Osteocyte (in vitro differentiated cells): ENCODE measurements at places on chromosomes 2 and 18. TPM values are rescaled to one million over a fixed set of nuclear protein-coding genes. Genes with fewer than 3 reads are reported as not detected.

DNA sequence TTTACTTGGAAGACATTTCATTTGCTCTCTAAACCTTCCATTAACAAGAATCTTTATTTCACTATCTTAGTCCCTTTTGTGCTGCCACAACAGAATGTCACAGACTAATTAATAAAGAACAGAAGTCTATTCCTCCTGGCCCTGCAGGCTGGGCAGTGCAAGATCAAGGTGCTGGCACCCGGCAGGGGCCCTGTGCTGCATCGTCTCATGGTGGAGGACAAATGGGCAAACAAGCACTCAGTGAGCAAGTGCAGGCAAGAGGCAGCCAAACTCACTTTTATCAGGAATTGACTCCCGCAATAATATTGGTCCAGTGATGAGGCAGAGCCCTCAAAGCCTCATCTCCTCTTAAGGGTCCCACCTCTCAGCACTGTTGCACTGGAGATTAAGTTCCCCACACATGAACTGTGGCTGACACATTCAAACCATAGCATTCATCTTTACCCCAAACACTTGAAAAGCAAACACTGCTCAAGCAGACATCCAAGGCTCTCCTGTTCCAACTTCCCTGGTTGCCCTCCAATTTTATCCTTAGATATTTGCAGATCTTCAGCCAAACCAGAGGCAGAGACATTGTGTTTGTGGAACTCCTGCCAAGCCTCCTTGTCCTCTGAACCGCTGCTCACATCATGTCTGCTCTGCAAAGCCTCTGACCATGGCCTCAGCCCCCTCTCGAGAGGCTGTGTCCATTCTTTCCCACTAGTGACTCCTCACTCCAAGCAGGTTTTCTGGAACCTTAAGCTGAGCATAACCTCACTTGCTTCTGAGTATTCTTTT, 404.4 kb upstream of the SOX11 start:
- DNase-seq, result no peak

- no peak for DNase-seq
These were observed 68.7 kb downstream of the TMEM247 start for GRCh38 chr2:46548103-46548486.

DNA sequence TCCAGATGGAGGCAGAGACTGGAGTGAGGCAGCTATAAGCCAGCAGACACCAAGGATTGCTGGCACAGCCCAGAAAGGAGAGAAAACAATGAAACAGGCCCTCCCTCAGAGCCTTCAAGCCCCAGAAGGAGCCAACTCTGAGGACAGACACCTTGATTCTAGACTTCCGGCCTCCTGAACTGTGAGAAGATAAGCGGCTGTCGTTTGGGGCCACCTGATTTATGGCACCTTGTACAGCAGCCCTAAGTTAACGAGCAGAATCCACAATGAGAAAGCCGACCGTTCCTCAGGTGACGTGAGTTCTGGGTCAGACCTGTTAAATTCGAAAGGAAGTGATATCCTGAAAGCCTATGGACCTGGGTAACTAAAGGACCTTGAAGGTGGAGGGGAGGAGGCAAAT, 7.3 kb upstream of the CNDP2 start:
- peak; percentile 40 for DNase-seq

- DNase-seq, result no peak
These were observed 69.2 kb downstream of the MARCHF4 start for GRCh38 chr2:216302981-216303676.

GRCh38 chr18:35117951-35118411, 76.8 kb downstream of the MAPRE2 start:
- DNase-seq, result no peak

The OSBPL6 gene
- 3.7 and 3.9 TPM in 2 replicates for total RNA-seq

- peak; percentile 27 for DNase-seq
These were observed 218.4 kb upstream of the REV1 start for GRCh38 chr2:99708231-99708630.

DNA sequence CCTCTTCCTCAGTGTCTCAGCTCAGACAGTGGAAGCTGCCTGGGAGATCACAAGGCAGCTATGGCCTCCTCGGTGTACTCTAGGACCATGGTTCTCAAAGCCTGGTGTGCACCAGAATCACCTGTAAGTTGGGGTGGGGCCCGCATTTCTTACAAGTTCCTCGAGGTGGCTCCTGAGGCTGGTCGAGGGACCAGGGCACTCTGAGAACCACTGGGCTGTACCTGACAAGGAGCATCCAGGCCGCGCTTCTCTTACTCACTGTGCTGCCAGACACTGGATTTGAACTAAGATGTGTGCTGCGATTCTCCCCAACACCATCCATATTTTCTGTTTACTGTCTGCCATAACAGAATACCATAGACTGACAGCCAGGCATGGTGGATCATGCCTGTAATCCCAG, 59.5 kb downstream of the DIPK1C start:
- no peak for DNase-seq

GRCh38 chr18:45060102-45060501, 379.4 kb downstream of the SETBP1 start:
- DNase-seq, result no peak

The ADGRF3 gene
- total RNA-seq, result 0.24 and 0.56 TPM in 2 replicates

- no peak for DNase-seq
These were observed 19.6 kb downstream of the EHBP1 start for GRCh38 chr2:62724886-62725711.

DNA sequence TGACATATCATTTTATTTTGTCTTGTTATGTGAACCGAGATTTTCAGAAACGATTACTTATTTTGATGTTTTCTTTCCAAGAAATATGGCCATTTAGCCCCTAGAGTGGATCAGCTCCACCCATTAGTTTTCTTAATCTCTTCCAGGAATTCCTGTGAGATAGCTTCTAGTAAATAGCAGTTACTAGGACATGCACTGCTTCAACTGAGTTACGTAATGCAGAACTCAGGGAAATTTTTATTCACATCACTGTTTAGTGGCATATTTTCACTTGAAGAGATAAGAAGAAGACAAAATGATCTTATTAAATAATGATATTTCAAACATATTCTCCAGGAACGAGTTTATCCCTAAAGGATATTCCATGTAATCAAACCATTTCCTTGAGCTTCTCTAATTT, 573.5 kb upstream of the CNTNAP5 start:
- no peak for DNase-seq

The PRKAG3 gene
- not detected in 2 replicates for total RNA-seq

The CASP10 gene
- total RNA-seq, result 0.35 TPM in 1 of 2 replicates, not detected in the other

DNA sequence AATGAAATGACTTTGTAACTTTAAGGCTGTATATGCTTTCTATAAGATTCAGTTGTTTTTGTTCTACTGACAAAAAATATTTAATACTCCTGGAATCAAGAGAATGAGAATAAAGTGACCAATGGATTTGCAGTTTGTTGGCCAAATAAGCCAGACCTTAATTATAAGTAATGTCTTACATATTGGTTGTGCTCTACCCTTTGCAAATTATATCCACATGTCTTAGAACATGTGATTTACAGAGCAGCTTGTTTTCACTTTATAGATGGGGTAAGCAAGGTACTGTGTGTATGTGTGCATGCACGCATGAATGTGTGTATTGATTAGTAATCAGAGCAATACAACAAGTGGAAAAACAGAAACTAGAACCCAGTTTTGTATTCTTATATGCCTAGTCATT, 59.1 kb downstream of the RMDN2 start:
- no peak for DNase-seq

- DNase-seq, result peak; percentile 40
These were observed 91.0 kb downstream of the TMEM17 start for GRCh38 chr2:62415019-62415431.

- peak; percentile 94 for DNase-seq
These were observed 5.6 kb upstream of the IMP4 start for GRCh38 chr2:130336877-130337734.

GRCh38 chr2:231648579-231649174, 56.0 kb downstream of the TEX44 start:
- no peak for DNase-seq

DNA sequence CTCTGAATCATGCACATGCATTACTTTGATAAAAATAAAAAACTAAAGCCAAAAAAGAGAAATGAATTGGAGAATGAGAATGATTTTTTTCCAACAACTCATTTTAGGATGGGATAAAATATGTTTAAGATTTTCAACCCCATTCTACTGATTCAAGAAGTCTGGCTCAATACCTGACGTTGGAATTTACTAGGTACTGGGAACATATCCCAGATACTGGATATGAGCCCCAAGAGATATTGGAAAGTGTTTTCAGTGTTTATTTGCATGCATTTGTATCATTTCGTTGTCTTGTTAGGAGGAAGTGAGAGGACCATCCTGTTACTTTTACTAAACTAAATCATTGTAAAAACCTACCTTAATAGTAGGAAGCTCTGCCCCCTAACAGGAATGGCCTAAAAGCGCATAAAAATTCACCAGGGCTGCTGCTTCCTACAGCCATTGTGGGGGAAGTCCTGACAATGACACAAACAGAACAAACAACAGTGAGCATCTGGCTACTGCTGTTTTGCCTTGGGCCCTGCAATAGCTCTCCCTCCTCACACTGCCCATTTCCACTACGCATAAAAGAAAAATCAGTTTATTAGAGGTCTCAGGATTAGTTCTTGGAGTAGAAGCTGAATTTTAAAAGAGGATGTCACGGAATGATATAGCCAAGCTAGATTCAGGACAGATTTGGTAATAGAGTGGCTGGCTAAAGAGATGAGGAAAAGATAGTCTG, 35.2 kb downstream of the ANKAR start:
- DNase-seq, result no peak

The PPP4R1 gene
- 131 and 140 TPM in 2 replicates for total RNA-seq

GRCh38 chr2:69811018-69811417, 18.4 kb upstream of the GMCL1 start:
- peak; percentile 23 for DNase-seq

- DNase-seq, result no peak
These were observed 617.3 kb upstream of the ID2 start for GRCh38 chr2:8064603-8065002.

The FTCDNL1 gene
- total RNA-seq, result 0.76 TPM in 1 of 2 replicates, not detected in the other

- DNase-seq, result no peak
These were observed 52.0 kb upstream of the CALCRL start for GRCh38 chr2:187499941-187500532.

GRCh38 chr2:112750560-112750843, 13.9 kb downstream of the CKAP2L start:
- no peak for DNase-seq

DNA sequence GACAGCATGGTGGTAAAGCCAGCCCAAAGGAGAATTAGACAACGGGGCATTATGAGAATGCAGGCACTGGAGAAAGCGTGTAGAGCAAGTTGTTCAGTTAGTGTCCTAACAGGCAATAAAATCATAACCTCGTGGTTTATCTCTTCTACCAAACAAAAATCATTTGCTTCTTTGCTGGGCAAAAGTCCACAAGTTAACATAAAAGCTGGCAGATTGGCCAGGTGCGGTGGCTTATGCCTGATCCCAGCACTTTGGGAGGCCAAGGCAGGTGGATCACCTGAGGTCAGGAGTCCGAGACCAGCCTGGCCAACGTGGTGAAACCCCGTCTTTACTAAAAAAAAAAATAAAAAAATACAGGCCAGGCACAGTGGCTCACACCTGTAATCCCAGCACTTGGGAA, 364.1 kb downstream of the SETBP1 start:
- DNase-seq, result no peak

The PAX8 gene
- total RNA-seq, result not detected in 2 replicates

- DNase-seq, result no peak
These were observed 11.7 kb upstream of the CCDC74B start for GRCh38 chr2:130156624-130157004.

GRCh38 chr2:62733546-62733945, 28.0 kb downstream of the EHBP1 start:
- DNase-seq, result no peak

DNA sequence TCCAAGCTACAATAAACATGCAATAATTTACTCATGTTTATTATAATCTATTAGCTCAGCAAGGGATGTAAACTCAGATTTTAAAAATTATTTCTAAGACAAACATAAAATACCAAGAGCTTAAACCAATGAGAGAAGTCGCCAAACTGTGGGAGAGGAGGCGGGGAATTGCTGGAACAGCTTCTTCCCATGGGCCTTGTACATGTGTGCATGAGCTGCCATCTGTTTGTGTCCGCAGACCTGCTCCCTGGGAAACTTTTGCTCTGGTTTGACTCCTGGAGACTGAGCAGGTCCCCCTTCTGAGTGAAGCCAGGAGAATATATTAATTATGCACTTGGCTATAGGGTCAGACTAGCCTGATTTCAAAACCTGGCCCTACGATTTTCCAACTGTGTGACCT, 655.9 kb upstream of the SOX11 start:
- DNase-seq, result no peak

- DNase-seq, result no peak
These were observed 22.0 kb upstream of the STPG4 start for GRCh38 chr2:47177043-47177565.

DNA sequence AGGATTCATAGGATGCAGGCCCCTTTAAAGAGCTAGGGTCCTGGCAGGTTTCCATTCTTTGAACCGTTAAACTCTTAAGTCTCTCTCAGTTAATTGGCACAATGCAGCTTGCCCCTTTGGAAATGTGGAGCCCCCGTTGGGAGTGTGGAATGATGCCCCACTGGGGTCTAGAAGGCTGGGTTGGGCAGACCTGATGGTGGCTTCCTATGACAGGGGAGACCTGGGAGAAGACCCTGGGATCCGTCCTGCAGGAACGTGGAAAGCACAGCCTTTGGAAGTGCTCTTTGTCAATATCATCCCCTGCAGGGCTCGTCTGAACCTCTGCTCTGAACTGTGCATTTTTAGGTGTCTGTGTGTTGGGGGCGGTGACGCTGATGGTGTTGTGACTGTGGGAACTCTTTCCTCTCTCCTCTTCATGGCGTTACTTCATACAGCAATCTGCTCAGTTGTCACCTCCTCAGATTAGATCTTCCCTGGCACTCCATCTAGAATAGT, 190.6 kb downstream of the MYCN start:
- peak; percentile 54 for DNase-seq

GRCh38 chr2:66306483-66306882, 128.4 kb upstream of the MEIS1 start:
- DNase-seq, result no peak

- DNase-seq, result no peak
These were observed 37.0 kb upstream of the TMEM18 start for GRCh38 chr2:714005-714741.

GRCh38 chr2:98426771-98427170, 17.9 kb upstream of the INPP4A start:
- no peak for DNase-seq

DNA sequence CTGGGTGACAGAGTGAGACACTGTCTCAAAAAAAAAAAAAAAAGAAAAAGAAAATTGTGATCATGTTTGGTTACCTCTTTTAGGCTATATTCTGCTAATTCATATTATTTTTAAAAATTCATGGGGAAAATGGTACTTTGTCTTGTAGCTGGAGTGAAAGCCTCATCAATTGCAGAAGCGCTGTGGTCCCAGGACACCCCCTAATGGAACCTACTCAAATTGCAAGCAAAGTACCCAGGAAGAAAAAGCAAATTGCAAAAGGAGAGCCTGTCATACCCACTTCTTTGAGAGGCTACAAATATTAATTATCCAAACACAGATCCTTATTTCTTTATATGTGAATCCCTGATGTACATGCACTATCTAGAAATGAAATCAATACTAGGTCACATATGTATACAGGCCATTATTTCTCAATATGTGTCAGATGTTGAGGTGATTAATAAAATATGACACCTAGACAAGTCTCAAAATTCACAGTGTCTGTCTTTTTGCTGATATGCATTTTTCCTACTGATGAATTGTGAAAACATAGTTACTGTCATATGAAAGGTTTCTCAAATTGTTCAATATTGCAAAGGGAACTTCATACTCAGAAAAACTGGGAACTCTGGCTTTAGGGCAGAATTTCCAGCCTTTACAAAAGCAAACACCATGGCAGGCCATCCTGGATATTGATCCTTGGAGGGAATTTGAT, 12.6 kb downstream of the CRACDL start:
- no peak for DNase-seq
